ENCODE measurements at places on chromosomes 16 and 17.

GRCh38 chr17:10276436-10276835 lies 78.0 kb upstream of the GAS7 start:
- no peak for DNase-seq

GRCh38 chr17:27893841-27894503 lies 807 bp upstream of the LYRM9 start:
- no peak for DNase-seq

GRCh38 chr16:88446736-88447135 lies 6.3 kb upstream of the ZFPM1 start:
- DNase-seq = no peak

GRCh38 chr16:28298511-28298878 lies 6.2 kb downstream of the SBK1 start:
- no peak for DNase-seq

DNA sequence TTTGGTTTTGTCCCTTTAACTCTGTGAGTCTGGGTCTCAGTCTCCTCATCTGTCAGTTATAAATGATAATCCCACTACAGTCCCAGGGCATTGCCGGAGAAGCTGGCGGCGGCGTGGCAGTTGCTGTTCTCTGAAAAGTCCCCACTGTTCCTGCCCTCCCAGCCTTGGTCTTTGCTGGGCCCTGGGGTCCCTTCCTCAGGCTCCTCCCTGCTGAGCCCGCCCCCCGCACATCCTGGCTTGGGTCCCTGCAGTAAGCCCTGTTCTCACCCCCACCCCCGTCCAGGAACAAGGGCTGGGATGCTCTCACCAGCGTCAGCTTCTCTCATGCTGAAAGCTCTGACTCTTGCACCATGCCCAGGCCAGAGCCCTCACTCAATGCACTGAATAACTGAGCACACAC lies 35.3 kb upstream of the PEMT start:
- DNase-seq = no peak

GRCh38 chr16:11526655-11527350 lies 59.9 kb downstream of the LITAF start:
- DNase-seq = no peak

DNA sequence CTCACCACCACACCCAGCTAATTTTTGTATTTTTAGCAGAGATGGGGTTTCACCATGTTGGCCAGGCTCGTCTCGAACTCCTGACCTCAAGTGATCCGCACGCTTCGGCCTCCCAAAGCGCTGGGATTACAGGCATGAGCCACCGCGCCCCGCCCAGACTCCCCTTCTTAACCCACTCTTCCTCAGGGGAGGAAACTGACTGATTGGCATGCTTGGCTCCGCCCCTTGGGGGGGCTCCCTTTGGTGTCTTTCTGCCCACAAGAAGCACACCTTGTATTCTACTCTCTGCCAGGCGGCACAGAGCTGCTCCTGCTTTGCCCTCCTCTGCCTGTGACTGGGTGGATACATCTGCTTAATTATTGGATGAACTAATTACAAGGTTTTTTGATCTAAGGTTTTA lies 4.7 kb upstream of the ASGR2 start:
- no peak for DNase-seq

DNA sequence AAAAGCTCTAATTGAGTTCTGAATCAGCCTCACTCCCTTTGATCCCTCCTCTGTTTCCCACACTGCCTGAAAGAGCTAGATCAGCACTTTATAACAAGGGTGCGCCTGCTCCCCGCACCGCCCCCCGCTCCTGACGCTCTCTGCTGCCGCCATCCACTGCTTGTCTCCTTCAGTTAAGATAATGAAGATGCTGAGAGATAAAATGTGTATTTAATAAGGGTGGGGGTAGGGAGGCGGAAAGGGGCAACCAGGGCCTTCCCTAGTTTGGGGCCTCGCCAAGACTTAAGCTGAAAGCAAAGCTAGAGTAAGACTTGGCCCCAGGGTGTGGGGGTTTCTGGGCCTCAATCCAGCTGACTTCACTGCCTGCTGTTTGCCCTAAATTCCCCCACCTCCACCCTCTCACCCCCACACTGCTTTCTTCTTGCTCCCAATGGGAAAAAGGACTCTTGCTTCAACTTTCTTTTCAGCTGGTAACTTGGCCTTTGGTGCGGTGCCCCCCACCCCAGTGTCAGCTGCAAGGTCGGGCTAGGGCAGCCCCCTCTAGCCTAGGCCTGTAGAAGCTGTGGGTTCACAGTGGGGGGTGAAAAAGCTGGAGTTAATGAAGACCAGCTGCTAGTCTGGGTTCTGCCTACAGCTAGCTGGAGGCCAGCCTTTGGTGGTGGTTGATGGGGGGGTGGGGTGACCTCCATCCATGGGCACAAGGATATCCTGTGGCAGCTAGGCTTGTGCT lies 1.8 kb upstream of the RARA start:
- no peak for DNase-seq

Data from Caco-2 (cell line).